ENCODE measurements at places on chromosomes 16 and 17.

GRCh38 chr16:79186196-79186595 is 414.3 kb downstream of the MAF start:
- DNase-seq: no peak

GRCh38 chr17:45751466-45751865 is 32.7 kb upstream of the CRHR1 start:
- no peak for DNase-seq

- no peak for DNase-seq
Observed at GRCh38 chr16:51359141-51359955, 208.3 kb upstream of the SALL1 start.

DNA sequence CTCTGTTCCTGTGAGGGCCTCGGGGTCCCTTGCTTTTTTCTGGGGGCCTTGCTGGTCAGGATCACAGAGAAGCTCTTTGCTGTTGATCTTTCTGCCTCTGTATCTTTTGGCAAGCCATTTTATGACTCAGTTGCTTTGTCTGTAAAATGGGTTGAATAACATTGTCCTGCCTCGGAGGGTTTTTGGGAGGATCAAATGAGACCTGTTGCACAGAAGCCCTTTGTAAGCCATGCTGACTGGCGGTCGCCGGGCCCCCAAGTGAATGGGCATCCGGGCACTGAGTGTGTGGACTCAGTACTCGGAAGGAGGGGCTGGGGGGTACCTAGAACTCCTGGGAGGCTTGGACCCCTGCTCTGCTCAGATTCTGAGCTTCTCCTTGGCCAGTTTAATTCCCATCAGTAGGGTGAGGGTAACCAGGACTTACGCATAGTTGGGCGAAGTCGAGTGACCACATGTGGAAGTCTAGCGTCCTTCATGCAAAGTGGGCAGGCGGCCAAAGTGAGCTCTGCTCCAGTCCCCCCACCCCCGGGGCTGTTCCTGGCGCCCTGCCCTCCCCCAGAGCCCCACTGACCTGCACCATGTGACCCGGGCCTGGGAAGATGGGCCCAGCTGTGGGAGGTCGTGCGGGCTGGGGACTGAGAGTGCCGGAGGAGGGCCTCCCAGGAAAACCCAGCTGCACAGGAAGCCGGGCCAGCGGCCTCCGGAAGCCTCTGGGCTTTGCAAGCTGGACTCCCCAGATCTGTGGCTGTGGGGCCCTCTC is 284.0 kb downstream of the SEC14L1 start:
- no peak for DNase-seq

DNA sequence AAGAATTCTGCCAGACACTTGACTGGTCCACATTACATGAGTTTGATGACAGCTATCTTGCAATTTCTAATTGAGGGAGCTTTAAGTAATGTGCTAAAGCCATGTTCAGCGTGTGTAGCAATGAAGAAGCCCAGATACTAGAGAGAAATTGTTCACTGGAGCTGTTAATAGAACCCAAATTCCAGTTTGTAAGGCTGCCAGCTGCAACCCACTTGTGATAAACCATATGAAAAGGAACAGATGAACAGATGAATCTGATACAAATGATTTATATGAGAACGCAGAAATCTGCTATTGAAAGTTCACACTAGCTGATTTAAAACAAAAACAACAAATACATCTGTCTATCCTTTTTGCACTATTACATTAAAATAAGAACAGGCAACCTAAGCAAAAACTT is 6.2 kb downstream of the NACA2 start:
- no peak for DNase-seq

- no peak for DNase-seq
Observed at GRCh38 chr17:63338272-63338671, 107.8 kb downstream of the CYB561 start.

GRCh38 chr16:73058616-73059409 is 10.9 kb upstream of the ZFHX3 start:
- DNase-seq: no peak

- no peak for DNase-seq
Observed at GRCh38 chr17:59746849-59747445, 39.5 kb downstream of the VMP1 start.
